ENCODE measurements at places on chromosomes 7 and 10. TPM values are rescaled to one million over a fixed set of nuclear protein-coding genes. Genes with fewer than 3 reads are reported as not detected.
A peak's percentile ranks its signal among the peaks of the same experiment; 100 is the strongest.

The BET1 gene
- total RNA-seq: 14.2 TPM

The AP3M1 gene
- total RNA-seq: 28.0 TPM

The GALNT17 gene
- 78.1 TPM for total RNA-seq

The MKI67 gene
- 2.1 TPM for total RNA-seq

The ICA1 gene
- total RNA-seq: 44.3 TPM

The MALRD1 gene
- total RNA-seq: 1.1 TPM

The MMD2 gene
- not detected for total RNA-seq

The CACNA2D1 gene
- 46.1 TPM for total RNA-seq

DNA sequence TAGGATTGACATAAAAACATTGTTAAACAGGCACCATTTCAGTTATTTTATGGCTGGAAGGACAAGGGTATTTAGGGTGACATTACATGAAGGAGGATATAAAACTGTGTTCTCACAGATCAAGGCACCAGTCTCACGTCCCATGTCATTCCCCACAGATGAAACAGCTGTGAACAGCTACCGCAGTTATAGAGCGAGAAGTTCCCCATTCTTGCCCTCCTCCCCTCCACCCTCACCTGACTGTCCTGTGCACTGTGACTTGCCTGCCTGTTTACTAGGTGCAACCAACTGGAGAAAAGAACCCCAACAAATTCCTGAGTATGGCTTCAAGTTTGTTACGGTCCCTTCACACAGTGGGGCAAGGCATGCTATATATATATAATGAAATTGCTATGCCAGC lies 141.6 kb downstream of the SND1 start:
- DNase-seq: no peak

DNA sequence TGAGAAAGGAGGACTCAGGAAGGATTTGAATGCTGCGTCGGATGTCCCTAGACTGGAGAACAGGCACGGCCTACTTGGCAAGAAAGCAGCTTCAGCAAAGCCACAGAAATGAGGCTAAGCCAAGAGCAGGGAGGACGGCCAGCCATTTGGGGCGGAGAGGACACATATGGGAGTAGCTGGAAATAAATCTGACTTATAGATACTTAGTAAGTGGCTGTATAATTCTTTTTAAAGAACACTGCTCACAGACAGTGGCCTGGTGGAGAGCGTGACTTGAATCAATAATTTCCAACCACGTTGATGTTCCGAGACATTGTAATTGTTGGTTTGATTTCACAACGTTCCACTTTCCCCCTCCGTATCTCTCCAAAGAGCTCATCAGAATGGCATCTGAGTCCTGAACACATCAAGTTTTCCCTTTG lies 67.7 kb upstream of the JCAD start:
- DNase-seq: no peak

DNA sequence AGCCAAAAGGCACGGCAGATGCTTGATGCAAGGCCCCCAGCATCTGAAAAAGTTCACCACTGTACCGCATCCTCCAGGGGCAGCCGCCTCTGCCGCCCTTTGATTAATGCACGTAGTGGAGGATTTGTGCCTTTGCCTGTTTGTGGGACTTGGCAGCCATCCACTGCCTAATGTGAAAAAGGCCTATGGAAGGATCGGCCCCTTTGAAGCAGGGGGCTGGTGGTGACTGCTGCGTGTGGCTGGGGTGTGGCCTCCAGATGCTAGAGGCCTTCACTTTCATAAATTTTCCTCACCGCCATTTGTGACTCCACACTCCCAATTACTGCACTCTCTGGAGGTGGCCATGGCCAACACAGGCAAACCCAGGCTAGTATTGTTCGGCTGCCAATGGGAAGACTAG lies 226.0 kb downstream of the BMPER start:
- DNase-seq: no peak

GRCh38 chr7:2807460-2807844 lies 36.7 kb downstream of the GNA12 start:
- DNase-seq: no peak

DNA sequence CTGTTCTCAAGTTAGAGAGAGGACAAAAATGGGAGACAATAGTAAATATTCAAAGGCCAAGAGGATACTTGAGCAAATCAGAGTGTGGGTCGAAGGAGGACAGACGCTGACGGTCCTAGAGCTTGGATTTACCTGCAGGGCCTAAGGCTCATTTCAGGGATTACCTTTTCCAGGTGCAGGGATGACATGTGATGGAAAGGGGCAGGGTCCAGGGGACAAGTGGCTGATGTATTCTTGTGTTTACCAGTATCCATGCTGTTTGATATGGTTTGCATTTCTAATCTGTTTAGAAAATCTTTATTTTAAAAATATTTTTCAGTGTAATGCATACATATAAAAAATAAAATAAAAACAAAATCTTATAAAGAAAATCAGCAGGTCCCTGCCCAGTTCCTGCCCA lies 5.3 kb downstream of the GALNTL5 start:
- no peak for DNase-seq

DNA sequence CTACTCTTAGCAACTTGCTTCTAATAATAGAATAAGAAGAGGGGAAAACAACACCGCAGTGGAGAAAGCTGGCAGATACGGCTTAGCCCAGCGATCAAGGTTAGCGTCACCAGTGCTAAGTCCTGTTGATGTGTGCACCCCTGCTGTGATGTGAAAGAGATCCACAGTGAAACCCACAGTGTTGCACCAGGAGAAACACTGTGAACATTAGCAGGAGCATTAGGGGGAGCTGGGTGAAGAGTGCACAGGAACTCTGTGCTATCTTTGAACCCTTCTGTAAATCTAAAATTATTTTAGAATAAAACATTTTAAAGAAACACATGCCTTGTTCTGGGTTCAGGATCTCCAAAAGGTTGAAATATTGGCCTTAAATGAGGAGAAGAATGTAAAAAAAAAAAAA lies 154.1 kb upstream of the UNC5B start:
- DNase-seq: no peak

DNA sequence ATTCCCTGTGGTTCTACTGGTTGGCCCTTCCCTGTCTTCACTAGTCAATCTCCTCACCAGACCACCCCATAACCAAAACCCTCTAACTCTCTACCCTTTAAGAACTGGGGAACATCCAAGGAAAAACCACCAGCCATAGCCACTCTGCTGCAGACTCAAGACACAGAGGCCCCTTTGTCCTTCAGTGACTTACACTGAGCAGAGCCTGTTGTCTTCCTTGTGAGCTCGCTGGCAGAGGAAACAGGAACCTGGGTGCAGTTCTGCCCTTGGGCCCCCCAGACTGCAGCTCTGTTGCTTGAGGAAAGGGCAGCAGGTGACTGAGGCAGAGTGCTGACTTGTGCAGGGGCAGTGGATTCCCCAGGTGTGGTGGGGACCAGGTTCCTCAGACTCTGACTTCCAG lies 30.6 kb downstream of the ZC3HAV1 start:
- DNase-seq: no peak

GRCh38 chr7:45192621-45193041 lies 35.0 kb downstream of the RAMP3 start:
- no peak for DNase-seq

DNA sequence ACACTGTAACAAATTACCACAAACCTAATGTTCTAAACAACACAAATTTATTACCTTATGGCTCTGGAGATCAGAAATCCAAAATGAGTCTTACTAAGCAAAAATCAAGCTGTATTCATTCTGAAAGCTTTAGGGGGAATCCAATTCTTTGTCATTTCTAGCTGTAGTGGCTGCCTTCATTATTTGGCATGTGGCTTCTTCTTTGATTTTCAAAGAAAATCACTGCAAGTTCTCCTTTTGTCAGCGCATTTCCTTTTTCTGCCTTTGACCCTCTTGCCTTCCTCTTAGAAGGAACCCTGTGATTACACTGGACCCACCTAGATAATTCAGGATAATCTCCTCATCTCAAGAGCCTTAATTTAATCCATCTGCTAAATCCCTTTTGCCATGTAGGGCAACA lies 36.9 kb downstream of the ZPBP start:
- no peak for DNase-seq

DNA sequence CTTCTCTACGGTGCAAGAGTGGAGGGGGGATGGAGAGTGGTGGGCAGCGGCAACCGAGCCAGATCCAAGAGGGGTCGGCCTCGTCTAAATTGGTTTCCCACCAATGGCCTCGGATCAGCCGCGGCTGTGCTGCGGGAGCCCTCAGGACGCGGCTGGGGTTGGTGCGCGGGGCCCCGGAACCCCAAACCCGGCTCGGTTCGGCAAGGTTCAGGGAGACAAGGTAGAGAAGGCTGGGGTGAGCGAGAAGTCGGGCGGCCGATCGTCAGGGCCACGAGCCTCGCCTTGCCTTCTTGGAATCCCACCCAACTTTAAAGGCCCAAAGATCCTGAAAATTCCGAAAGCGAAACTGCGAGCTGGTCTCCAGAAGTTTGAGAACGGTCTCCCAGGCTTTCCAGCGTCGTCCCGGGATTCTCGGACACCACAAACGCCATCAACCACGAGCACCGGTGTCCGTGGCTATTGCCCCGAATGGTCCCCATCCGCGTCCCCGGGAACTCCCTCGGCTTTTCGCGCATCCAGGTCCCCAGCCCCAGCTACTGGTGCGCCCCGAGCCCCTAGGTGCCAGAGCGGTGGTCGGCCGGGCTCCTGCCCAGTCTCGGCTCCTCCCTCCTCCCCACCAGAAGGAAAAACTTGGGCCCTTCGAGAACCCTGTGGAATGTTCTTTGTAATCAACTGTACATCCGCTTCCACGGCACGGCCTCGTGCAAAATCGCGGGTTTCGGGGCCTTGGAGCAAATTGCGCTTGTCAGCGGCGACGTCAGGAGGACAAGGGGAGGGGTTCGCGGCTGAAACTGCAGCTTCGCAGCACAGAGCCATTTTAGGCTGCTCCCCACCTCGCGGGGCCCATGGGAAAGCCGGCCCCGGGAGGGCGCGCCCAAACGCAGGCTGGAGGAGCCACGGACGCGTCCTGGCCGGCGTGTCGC lies 3.2 kb downstream of the SFMBT2 start:
- DNase-seq: peak; percentile 75

GRCh38 chr7:101419831-101420230 lies 57.2 kb downstream of the COL26A1 start:
- no peak for DNase-seq

DNA sequence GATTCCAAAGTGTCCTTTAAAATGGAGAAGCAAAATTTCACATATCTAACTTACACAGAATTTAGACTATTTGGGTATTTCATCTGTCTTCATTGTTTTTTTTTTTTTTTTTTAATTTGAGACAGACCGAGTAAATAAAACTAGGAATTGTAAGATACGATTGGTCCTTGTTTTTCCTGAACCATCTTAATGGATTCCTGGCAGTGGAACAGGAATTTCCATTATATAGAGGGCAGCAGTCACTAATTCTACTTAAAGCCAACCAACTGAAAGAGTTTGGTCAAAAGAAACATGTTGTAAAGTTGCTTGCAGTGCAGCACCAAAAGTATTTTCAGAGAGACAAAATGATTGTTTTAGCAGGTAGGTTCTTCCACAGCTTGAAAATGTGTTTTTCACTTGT lies 72.5 kb upstream of the HGF start:
- no peak for DNase-seq

DNA sequence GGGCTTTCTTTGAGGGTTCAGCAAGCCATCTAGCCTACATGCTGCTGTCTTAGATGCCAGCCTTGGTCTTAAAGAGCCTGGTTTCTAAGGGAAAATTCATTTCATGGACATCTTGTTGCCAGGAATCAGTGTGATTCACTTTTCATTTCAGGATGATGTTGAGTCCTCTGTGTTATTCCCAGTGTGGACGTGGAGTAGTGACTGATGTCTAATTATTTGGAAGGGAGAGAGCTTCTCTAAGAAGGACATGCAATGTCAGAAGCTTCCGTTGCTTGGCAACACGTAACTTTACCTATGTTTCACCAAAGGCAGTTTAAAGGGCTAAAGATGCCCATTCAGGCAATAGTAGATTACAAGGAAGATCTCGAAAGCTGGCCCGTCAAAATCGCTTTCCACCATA lies 89.0 kb downstream of the PTPRE start:
- no peak for DNase-seq

DNA sequence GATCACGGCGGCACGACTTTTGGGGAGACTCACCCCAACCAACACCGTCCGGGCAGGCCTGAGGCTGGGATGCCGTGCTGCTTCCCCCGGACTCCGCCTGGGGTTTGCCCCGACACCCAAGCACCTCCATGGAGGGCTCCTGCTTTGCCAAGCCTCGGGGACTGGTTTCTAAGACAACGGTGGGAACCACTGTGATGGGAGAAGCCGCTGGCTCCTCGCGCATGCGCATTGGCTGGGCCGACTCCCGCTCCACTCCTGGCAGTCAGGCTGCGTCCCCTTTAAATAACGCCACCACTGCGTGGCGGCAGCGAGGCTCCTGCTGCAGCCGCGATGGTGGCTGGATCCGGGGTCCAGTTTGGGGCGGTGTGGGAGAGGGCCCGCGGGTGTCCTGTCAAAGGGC lies 201.0 kb downstream of the ZNF716 start:
- no peak for DNase-seq

- DNase-seq: no peak
Observed at GRCh38 chr7:98913026-98913425, 34.7 kb downstream of the TRRAP start.

- no peak for DNase-seq
Observed at GRCh38 chr10:49270565-49270964, 28.4 kb upstream of the C10orf71 start.

DNA sequence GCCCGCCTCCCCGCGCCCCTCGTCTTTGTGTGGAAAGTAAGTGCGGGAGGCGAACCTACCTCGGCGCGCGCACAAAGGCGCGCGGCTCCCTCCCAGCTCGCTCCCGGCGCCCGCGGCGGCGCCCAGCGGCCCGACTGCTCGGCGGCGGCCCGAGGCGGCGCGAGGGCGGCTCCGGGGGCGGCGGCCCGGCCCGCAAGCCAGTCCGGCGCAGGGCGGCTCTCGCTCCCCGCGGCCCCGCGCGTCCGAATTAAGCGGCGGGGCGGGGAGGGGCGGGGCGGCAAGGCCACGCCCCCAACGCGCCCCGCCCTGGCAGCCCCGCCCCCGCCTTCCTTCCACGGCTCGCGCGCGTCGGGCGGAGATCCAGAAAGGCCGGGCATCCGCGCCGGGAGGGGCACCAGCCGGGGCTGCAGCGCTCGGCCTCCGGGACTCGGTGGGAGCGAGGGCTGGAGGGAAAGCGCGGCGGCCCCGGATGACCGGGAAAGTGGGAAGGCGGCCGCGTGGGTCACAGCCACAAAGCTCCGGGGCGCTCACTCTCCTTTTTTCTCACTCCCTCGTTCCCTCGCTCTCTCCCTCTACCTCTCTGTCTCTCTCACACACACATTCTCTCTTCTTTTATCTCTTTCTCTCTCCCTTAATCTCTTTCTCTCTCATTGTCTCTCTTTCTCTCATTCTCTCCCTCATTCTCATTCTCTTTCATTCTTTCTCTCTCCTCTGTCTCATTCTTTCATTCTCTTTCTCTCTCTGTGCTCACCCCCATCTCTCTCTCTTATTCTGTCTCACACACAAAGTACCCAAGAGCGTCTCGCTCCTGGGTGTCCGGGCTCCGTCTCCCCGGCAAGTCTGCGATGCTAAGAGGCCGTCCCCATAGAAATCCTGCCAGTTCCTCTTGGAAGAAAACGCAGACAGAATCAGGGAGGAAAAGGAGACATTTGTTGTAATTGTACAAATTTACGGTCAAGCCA lies 170.2 kb downstream of the FAM107B start:
- DNase-seq: peak; percentile 93

DNA sequence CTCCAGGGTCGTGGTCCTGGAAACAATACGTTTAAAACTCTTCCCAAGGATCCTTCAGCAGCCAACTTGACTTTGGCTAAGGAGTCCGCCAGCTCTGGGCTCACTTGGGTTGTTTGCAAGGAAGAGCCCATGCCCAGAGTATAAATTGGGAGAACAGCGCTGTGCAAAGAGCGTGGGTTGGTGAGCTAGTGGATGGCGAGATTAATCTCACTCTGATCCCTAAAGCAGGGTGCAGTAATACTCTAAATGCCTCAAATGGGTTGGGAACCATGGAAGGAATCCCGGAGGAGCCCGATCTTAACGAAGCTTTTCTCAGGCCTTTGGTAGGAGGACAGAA lies 495 bp upstream of the SDHAF3 start:
- no peak for DNase-seq

Data from Right ventricle myocardium inferior (tissue), 1 donor.